ENCODE measurements at places on chromosomes 3 and 15. TPM values are rescaled to one million over a fixed set of nuclear protein-coding genes. Genes with fewer than 3 reads are reported as not detected.

Gene TMCO5A
- total RNA-seq: not detected

Gene HTR3E
- not detected for total RNA-seq

GRCh38 chr3:11362600-11362999 is 90.4 kb downstream of the ATG7 start:
- H3K27me3 ChIP-seq: no peaks in the 10 kb centered on the region
- H3K27ac ChIP-seq: no peak overlapping the region
- DNase-seq: no peak
- peaks cover 31% of the 10 kb centered on the region for H3K36me3 ChIP-seq
- H3K4me3 ChIP-seq: no peak overlapping the region

DNA sequence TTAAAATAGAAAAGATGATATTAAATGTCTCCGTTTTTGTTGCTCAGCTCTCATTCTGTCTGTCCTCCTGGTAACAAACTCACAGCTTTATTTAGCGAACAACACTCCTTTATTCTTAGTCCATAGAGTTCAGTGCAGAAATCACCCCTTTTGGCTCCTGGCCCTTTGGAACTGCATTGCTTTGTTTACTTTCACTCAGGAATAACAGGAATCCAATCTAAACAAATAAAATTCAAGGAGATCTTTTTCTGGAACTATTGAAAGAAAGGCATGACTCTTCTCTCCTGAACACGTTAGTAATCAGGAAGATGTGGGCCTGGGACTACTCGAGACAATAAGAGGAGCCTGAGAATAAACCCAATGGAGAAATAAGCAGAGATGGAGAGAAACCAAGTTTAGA is 409.2 kb downstream of the DIPK2A start:
- no peak for DNase-seq
- H3K27ac ChIP-seq: no peak overlapping the region
- H3K4me3 ChIP-seq: no peak overlapping the region
- no peaks in the 10 kb centered on the region for H3K27me3 ChIP-seq
- H3K4me1 ChIP-seq: no peaks in the 10 kb centered on the region

GRCh38 chr3:18403061-18403460 is 22.1 kb downstream of the SATB1 start:
- peaks cover 35% of the 10 kb centered on the region for H3K4me1 ChIP-seq
- DNase-seq: no peak
- no peak overlapping the region for H3K27ac ChIP-seq
- peaks cover 32% of the 10 kb centered on the region for H3K36me3 ChIP-seq
- no peaks in the 10 kb centered on the region for H3K27me3 ChIP-seq
- H3K4me3 ChIP-seq: no peak overlapping the region

DNA sequence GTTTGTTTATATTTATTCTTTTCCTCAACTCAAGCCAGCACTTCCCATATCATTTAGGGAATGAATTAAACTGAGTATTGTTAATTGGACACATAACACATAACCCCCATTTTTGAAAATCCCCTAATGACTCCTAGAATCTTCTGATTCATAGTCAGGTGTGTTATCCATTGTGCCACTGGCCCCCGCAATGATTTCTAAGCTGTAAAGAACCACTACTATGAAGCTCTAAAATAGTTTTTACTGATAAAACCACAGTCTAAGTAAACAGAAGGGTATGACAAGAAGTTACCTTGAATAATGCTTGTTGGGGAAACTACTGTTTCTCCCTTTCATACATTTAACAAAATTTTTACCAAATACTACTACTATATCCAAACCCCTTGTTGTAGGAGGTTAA is 22.3 kb upstream of the SLC12A8 start:
- H3K27ac ChIP-seq: no peak overlapping the region
- no peaks in the 10 kb centered on the region for H3K27me3 ChIP-seq
- no peak overlapping the region for H3K4me3 ChIP-seq
- no peaks in the 10 kb centered on the region for H3K4me1 ChIP-seq
- no peak for DNase-seq

Gene SAXO2
- 4.3 TPM for total RNA-seq
